ENCODE measurements at places on chromosomes 13 and 19. TPM values are rescaled to one million over a fixed set of nuclear protein-coding genes. Genes with fewer than 3 reads are reported as not detected.

GRCh38 chr19:50797781-50798658, 7.8 kb downstream of the ACP4 start:
- peaks cover 15% of the 10 kb centered on the region for H3K36me3 ChIP-seq
- no peaks in the 10 kb centered on the region for H3K27me3 ChIP-seq
- no peak overlapping the region for H3K4me3 ChIP-seq
- DNase-seq, result no peak
- H3K27ac ChIP-seq, result no peak overlapping the region

DNA sequence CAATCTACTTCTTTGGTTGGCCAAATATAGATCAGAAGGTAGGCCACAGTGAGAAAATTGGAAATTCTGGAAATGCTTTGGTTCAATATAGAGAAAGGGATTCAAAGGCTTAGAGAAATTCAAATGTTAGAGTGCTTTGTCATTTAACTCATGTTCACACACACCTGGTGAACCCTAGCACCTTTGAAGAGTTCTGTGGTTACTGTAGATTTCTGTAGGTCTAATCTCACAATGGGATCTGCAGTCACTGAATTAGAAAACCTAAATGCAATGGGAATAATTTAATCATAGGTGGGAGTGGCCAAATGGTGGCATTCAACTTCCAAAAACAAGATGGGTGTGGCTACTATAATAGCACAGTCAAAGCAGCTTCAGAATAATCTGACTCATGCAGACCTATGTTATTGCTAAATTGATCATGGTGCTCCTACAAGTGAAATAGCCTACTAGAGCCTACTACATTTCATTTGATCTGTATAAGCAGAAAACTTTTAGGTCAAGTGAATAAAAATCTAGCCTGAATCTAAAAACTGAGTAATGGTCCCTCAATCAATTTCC, 1152.9 kb downstream of the PCDH9 start:
- no peak overlapping the region for H3K4me3 ChIP-seq
- H3K4me1 ChIP-seq, result no peaks in the 10 kb centered on the region
- no peak overlapping the region for H3K27ac ChIP-seq
- H3K36me3 ChIP-seq, result no peaks in the 10 kb centered on the region
- H3K27me3 ChIP-seq, result no peaks in the 10 kb centered on the region
- DNase-seq, result no peak

DNA sequence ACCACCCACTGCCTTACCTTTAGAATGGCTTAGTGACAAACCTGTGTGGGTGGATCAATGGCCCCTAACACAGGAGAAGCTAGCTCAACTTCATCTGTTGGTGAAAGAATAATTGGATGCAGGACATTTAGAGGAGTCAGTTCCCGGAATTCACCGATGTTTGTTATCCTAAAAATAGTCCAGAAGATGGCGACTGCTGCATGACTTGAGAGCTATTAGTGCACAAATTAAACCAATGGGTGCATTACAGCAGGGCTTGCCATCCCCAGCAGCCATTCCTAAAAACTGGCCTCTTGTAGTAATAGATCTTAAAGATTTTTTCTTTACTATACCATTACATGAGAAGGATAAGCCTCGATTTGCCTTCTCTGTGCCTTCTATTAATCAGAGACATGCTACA, 46.8 kb upstream of the ZNF726 start:
- no peaks in the 10 kb centered on the region for H3K27me3 ChIP-seq
- DNase-seq, result no peak
- no peak overlapping the region for H3K27ac ChIP-seq
- H3K36me3 ChIP-seq, result no peaks in the 10 kb centered on the region
- H3K4me1 ChIP-seq, result no peaks in the 10 kb centered on the region

DNA sequence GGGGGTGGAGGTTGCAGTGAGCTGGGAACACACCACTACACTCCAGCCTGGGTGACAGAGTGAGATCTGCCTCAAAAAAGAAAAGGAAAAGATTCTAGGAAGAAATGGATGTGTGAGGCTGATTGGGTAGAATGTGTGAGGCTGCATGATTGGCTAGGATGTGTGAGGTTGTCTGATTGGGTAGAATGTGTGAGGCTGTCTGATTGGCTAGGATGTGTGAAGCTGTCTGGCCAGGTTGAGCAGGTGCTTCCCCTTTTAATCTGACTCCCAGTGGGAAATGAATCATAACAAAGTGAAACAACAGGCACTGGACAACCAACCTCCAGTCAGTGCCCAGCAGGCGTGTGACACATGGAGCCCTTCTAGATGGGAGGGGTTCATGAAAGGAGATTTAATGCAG, 14.7 kb downstream of the C13orf46 start:
- H3K27me3 ChIP-seq, result no peaks in the 10 kb centered on the region
- no peaks in the 10 kb centered on the region for H3K36me3 ChIP-seq
- no peak overlapping the region for H3K27ac ChIP-seq
- no peak overlapping the region for H3K4me3 ChIP-seq
- DNase-seq, result no peak

DNA sequence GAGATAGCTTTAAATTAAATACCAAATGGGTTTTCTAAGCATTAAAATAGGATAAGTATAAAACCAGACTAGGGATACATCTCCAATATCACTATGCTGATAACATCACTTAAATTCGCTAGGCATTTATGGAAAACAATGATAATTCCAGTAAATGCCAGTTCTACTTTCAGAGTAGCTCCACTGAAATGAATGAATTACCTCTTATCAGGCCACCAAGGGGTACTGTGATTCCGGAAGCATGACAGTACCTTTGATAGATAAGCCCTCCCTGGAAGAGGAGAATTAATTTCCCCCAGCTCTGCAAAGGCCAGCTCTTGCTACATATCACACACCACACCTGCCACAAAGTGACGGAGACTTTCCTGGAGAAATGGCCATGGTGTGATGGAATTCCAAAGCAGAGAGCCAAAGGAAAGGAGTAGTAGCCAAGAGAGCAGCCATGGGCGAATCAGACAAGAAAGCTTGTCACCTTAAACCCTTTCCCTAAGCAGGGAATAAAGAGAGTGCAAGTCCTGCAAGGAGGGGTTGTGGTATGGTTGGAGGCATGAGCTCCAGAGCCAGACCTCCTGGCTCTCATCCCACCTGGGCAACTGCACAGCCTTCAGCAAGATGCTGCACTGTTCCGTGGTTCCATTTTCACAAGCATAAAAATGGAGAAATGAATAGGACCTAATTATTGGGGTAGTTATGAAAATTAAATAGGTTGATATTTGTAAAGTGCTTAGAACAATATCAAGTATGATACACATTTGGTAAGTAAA, 423.1 kb downstream of the FGF14 start:
- no peaks in the 10 kb centered on the region for H3K4me1 ChIP-seq
- no peaks in the 10 kb centered on the region for H3K27me3 ChIP-seq
- no peak for DNase-seq
- H3K4me3 ChIP-seq, result no peak overlapping the region

GRCh38 chr19:46232029-46232428, 2.5 kb downstream of the IGFL1 start:
- no peaks in the 10 kb centered on the region for H3K36me3 ChIP-seq
- no peaks in the 10 kb centered on the region for H3K27me3 ChIP-seq
- no peak overlapping the region for H3K4me3 ChIP-seq
- no peaks in the 10 kb centered on the region for H3K4me1 ChIP-seq
- H3K27ac ChIP-seq, result no peak overlapping the region
- peak; percentile 57 for DNase-seq

GRIN3B gene
- 0.34 TPM for total RNA-seq

- H3K27me3 ChIP-seq, result no peaks in the 10 kb centered on the region
- DNase-seq, result no peak
- H3K4me3 ChIP-seq, result no peak overlapping the region
- H3K4me1 ChIP-seq, result no peaks in the 10 kb centered on the region
- H3K36me3 ChIP-seq, result no peaks in the 10 kb centered on the region
Observed at GRCh38 chr13:52446265-52446664, 4.2 kb downstream of the VPS36 start.

DNA sequence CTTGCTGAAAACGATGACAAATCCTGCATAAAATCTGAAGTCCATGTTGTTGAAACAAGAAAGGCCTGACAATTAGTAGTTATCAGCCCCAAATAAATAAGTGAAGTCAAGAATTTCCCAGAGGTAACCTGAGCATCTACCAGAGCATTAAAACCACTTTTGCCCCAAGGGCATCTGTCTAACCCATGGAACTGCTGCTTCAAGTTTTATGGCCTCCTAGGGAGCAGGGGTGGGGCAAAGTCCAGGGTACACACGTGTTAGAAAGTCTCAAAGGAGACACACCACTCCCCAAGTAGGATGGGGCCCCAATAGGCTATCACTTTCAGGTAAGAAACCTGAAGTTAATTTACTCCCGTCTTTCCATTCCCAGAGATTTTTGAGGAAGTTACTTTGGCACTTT, 81.1 kb downstream of the CACNA1A start:
- H3K4me3 ChIP-seq, result no peak overlapping the region
- H3K4me1 ChIP-seq, result no peaks in the 10 kb centered on the region
- no peaks in the 10 kb centered on the region for H3K27me3 ChIP-seq
- H3K27ac ChIP-seq, result no peak overlapping the region
- no peak for DNase-seq

- no peak for DNase-seq
- H3K4me1 ChIP-seq, result no peaks in the 10 kb centered on the region
- no peaks in the 10 kb centered on the region for H3K27me3 ChIP-seq
- no peak overlapping the region for H3K4me3 ChIP-seq
- no peaks in the 10 kb centered on the region for H3K36me3 ChIP-seq
- no peak overlapping the region for H3K27ac ChIP-seq
Observed at GRCh38 chr13:93977986-93978385, 501.5 kb downstream of the DCT start.

GRCh38 chr13:54337540-54337939, 1308.9 kb downstream of the OLFM4 start:
- no peaks in the 10 kb centered on the region for H3K36me3 ChIP-seq
- DNase-seq, result no peak
- no peaks in the 10 kb centered on the region for H3K4me1 ChIP-seq
- H3K27ac ChIP-seq, result no peak overlapping the region
- no peaks in the 10 kb centered on the region for H3K27me3 ChIP-seq

FSD1 gene
- 6.4 TPM for total RNA-seq

WASF3 gene
- total RNA-seq, result 23.0 TPM

CGB8 gene
- not detected for total RNA-seq

DNA sequence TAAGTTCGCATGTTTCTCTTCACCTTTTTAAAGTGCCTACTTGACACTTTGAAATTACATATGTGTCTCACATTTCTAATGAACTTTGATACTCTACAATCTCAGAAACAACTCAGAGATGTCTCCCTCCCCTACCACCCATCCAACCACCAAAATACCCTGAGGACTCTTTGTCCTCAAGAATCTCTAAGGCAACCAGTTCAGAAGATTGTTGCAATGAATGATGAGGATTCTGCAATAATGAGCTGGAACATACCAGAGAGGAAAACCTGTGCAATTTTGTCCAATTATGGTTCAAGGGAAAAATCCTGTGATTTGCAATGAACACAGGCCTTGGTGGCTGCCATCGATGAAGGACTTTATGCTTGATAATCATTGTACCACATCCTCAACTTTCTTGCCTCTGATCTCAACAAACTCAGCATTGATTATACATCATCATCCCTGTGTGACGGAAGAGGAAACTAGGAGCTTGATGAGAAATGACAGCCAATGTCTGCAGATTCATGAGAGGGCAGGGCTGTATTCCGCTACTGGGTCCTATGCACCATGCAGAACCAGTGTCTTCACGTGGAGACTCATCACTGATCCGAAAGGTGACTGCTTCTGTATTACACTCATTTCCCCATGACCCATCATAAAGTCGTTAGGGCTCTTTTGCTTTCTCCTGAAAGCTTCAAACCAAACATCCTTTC, 1.1 kb downstream of the FPR1 start:
- H3K27ac ChIP-seq, result no peak overlapping the region
- no peaks in the 10 kb centered on the region for H3K36me3 ChIP-seq
- no peaks in the 10 kb centered on the region for H3K4me1 ChIP-seq
- DNase-seq, result no peak

- no peak overlapping the region for H3K4me3 ChIP-seq
- no peak for DNase-seq
- H3K27ac ChIP-seq, result no peak overlapping the region
- no peaks in the 10 kb centered on the region for H3K27me3 ChIP-seq
Observed at GRCh38 chr13:76004416-76004815, 368.3 kb downstream of the LMO7 start.

ERFL gene
- total RNA-seq, result 1.9 TPM

UQCR11 gene
- 87.1 TPM for total RNA-seq

GRCh38 chr13:58946274-58946673, 1217.5 kb downstream of the DIAPH3 start:
- DNase-seq, result no peak
- no peak overlapping the region for H3K4me3 ChIP-seq
- H3K27me3 ChIP-seq, result no peaks in the 10 kb centered on the region
- H3K36me3 ChIP-seq, result no peaks in the 10 kb centered on the region
- no peaks in the 10 kb centered on the region for H3K4me1 ChIP-seq
- no peak overlapping the region for H3K27ac ChIP-seq

EPSTI1 gene
- 8.0 TPM for total RNA-seq
